ENCODE measurements at places on chromosomes 5 and 9.

DNA sequence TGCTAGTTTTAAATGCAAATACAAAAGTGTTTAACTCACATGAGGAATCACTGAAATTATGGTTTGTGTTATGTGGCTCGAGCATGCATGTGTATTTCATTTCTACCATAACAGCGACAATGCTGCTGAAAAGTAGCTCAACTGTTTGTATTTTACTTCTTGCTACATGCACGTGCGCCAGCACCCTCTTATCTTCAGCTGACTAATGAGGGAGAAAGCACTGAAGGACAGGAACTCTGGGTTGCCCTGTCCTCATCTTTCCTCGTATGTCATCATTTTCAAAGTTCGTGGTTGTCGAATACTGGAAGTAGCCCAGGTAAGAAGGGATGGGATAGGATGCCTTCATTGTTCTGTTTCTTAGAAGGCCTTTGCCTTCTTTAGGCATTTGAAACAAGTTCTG, 120.3 kb downstream of the SYK start:
- DNase-seq, result no peak

GRCh38 chr9:127876026-127876763, 1.3 kb downstream of the AK1 start:
- DNase-seq, result no peak

DNA sequence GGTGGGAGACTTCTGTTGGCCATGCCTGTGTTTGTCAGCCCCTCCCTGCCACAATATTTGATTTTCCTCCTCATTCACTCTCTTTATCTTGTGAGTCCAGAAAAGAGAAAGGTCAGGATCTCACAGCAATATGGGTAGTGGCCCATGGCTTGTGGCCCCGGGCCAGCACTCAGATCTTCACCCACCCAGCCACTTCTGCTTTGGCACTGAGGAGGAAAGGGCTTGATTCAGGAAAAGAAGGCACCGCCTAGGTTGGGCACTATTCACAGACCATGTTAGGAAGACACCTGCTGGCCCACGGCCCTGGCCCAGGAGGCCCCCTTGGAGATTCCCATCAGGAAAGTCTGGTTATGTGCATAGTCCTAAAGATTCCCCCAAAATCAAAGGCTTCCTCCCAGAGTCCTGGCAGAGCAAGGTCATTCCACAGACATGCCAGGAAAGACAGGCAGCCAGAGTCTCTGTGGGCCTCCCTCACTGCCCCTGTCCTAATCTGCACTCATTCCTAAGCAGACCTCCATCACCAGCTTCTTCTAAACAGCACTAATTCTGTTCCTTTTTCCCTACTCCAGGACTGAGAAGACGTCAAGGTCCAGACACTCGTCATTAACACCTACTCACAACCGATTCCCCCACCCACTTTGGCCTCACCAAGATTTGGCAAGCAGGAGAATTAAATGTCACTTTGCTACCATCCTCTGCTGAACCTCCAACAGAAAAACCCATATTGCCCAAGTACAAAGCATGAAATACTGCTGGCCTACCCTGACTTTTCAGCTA, 179.3 kb downstream of the DEPDC1B start:
- DNase-seq, result no peak

GRCh38 chr9:118215549-118215948, 511.3 kb downstream of the TLR4 start:
- DNase-seq, result no peak

- no peak for DNase-seq
Observed at GRCh38 chr5:6505416-6505755, 56.7 kb downstream of the UBE2QL1 start.

- DNase-seq, result no peak
Observed at GRCh38 chr5:74761241-74761640, 5.7 kb downstream of the GFM2 start.

DNA sequence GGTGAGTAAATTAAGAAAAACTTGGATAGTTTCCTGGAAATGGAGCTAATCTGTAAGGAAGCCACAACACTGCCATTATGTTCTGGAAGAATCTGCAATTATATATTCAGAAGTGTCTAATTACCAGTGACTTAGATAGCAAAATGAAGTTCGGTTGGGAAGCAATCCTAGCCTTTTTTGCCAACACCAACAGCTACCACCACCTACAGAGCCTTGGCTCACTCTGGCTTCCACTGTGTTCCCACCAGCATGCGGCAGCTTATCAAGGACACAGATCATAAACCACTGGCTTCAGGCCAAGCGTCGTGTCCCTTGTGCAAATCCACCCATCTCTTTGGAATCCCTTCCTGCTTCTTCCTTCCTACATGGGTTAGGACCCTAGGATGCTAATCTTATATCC, 118.0 kb upstream of the PCA3 start:
- DNase-seq, result no peak

DNA sequence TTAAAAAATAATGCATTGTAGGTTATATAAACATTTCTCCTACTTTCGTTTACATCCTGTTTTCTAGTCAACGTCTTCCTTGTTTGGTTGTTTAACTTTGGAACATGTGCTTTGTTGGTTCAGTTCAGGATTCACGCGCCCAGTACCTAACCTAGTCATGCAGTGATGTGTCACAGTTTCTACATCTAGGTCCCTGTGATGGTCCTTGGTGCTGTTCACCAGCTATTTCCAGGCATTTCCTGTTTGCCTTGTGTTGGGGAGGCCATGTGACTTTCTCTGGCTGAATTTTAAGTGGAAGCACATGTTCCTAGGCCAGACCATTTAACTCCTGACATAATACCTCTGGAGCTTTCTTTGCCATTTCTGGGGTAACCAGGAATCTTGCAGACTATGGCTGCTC, 292.3 kb downstream of the SMARCA2 start:
- DNase-seq, result no peak

GRCh38 chr5:99607124-99607523, 678.3 kb upstream of the CHD1 start:
- DNase-seq, result no peak

DNA sequence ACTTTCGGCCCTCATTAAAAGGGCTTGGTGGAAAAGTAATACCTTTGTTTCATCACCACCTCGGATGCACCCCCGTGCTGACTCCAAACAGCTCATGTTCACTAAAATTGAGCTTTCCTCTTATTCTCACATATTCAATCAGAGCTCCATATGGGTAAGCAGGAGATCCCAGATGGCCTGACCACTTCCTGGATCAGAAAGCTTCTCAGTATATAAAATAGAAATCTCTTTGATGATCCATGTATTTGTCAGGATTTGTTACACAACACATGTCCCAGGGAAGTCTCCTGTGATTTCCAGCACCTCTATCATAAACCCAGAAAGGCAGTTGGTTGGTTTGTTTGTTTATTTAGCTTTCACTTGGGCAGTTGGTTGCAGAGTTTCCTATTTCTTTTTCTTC, 402.0 kb downstream of the MLLT3 start:
- no peak for DNase-seq

GRCh38 chr9:124182741-124183140, 75.0 kb upstream of the NEK6 start:
- no peak for DNase-seq

DNA sequence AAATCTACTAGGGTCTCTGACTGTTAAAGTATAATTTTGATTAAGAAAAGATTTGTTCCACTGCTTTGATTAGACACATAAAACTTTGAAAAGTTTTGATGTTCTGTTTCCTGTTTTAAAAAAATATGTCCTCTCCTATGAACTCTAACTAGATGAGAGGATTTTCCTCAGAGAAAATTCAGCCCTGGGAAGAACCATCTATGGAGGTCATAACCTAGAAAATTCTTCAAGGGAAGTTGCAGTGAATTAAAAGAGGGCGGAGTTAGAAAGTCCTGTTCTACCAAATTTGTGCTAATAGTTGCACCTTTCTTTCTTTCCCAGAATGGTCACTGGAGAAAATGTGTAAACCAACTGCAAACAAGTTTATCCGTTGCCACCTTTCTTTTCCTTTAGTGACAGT, 27.7 kb downstream of the PIK3R1 start:
- no peak for DNase-seq

DNA sequence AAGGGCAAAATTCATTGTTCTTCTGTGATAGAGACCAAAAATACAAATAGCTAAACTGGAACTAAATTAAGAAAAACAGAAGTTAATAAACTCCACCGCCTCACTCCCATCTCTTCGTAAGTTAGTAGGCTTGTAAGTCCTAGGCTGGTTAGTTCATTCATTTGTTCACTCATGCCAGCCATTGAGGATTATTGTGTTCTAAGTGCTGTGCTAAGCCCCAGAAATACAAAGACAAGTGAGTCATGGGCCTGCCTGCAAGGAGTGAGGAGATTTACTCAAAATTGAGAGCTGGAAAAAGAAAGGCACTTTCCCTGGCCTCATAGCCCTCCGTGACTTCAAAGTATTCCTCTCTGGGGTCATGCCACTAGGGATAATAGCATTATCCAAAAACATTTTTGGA, 8.5 kb downstream of the DOCK8 start:
- DNase-seq, result no peak

- no peak for DNase-seq
Observed at GRCh38 chr5:463301-463700, 20.3 kb downstream of the EXOC3 start.

DNA sequence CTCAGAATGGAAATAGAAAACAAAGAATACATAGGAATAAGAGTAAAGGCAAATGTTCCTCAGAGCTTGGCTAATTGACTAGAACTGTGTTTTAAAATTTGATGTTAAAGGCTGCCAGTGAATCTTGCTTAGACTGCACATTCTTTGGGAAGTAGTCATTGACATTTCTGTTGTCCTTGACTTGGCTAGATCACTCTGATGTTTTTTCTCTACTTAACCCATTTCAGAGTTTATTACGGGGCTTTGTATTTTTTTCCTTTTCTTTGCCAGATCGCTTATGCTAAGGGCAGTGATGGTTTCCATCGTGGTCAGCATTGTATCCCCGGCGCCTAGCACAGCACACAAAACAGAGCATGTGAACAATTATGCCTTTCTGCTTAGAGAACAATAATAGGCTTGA, 1126.7 kb upstream of the CDH9 start:
- DNase-seq, result no peak

DNA sequence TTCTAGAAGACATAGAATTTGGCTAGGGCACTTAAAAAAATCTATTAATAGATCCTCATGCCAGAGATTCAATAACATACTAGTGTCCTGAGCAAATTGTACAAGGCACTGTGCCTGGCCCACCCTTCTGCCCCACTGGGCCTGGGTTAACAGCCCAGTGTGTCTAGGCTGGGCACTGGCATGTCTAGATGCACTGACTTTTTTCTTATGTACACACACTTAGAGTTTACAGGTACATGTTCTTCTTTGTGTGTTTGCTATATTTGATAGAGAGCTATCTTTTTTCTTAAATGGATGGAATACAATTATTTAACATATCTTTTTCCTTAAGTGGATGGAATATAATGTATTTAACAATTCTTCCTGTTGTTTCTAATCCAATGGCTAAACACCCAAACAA, 241.5 kb downstream of the AUH start:
- no peak for DNase-seq

- DNase-seq, result no peak
Observed at GRCh38 chr5:57249265-57249874, 75.5 kb downstream of the GPBP1 start.

DNA sequence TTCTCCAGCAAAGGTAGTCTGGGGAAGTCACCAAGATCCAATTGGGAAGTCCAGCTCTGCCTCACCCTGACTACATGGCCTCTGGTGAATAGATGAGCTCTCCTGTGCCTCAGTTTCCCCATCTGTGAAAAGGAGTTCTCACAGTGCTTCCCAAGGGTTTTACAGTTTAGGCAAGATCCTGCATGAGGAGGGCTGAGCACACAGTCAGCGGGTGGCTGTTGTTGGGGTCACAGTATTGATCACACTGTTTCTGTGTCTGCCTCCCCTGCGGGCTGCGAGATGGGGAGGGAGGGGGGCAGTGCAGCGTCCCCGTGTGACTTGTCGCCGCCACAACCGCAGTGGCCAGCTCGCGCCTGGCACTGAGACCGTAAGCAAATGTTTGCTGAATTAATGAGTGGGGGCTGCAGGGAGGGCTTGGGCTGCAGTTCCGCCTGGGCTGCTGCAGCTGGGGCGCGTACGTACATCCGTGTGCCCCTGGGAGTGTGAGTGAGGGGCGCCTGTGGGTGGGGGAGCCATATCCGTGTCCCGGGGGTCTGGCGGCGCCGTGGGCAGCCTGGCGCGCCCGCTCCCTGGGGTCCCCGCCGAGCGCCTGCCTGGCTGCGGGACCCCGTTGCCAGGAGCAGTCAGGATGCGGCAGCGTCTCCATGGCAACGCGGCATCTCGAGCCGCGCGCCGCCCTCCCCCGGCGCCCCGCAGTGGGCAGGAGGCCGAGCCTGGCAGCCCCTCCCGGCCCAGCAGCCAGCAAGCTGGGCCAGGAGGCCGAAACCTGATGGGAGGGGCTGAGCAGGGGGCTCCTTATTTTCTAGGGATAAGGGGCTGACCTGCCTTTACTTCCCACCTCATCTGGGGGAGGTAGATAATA, 31.4 kb upstream of the PSD2 start:
- DNase-seq, result no peak

DNA sequence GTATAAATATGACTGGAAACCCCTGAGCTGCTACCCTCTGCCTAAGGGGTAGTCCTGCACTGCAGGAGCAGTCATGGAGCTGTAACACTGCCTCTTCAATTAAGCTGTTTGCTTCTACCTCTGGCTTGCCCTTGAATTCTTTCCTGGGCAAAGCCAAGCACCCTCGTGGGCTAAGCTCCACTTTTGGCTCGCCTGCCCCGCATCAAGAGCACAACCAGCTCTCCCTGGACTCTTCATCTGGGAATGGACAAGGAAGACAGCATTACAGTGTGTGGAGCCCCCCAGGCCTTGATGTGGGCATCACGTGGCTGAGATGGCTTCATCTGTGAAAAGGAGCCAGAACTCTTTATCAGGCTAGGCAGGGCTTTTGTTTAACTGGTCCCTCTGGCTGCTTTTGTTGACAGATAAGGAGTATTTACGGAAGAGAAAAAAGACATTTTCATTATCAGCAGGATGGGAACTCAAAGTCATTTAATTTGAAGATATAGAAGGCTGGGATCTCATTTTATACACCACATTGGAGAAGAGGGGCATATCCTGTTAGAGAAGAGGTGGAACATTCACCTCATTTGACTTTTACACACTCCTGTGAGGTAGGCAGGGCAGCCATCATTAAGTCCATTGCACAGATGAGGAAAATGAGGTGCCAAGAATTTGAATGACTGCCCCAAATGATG, 137.8 kb downstream of the SEMA6A start:
- DNase-seq, result no peak

DNA sequence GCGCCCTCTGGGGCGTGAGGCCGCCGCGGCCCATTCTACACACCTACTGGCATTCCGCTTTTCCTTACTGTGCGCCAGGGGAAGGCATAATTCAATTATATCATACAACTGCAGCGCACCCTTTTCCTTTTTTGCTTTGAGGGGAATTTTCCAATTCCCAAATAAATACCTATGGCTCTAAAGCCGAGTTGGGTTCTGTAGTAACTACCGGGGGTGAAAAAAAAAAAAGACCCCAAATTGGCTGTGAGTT, 34.1 kb upstream of the NFIB start:
- no peak for DNase-seq

- DNase-seq, result no peak
Observed at GRCh38 chr9:96140296-96141127, 161.5 kb downstream of the HSD17B3 start.

- DNase-seq, result no peak
Observed at GRCh38 chr5:178285399-178286225, 53.0 kb upstream of the PHYKPL start.

- no peak for DNase-seq
Observed at GRCh38 chr5:136424835-136425584, 59.7 kb upstream of the TRPC7 start.
